ENCODE measurements at places on chromosomes 13 and 19. TPM values are rescaled to one million over a fixed set of nuclear protein-coding genes. Genes with fewer than 3 reads are reported as not detected.

The PSG11 gene
- not detected for total RNA-seq

The ZNF112 gene
- 24.8 TPM for total RNA-seq

The ZFP14 gene
- 61.1 TPM for total RNA-seq

DNA sequence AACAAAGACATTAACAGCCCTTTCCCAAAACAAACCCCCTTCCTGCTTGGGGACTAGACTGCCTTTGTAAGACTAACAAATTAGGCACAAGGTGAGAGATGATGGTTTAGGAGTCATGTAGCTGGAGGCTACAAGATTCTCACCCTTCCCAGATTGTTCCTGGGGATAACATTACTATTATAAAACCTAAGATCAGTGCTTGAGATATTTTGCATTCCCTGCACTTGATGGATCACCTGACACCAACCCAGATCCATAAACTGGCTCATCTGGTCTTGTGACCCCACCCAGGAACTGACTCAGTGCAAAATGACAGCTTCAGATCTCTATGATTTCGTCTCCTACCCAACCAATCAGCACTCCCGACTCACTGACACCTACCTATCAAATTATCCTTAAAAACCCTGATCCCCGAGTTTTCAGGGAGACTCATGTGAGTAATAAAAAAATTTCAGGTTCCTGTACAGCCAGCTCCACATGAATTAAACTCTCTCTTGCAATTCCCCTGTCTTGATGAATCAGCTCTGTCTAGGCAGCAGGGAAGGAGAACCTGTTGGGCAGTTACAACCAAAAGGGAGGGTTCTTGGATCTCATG is 2.4 kb upstream of the ZNF616 start:
- no peak for DNase-seq

GRCh38 chr13:110388108-110388943 is 81.2 kb downstream of the COL4A2 start:
- DNase-seq, result no peak

GRCh38 chr13:109281017-109281902 is 505.1 kb downstream of the IRS2 start:
- no peak for DNase-seq

All from occipital lobe (tissue), 3 donors.